ENCODE measurements at places on chromosomes 3 and 15.

GRCh38 chr15:40452296-40453090, 11.7 kb downstream of the BAHD1 start:
- DNase-seq, result no peak

DNA sequence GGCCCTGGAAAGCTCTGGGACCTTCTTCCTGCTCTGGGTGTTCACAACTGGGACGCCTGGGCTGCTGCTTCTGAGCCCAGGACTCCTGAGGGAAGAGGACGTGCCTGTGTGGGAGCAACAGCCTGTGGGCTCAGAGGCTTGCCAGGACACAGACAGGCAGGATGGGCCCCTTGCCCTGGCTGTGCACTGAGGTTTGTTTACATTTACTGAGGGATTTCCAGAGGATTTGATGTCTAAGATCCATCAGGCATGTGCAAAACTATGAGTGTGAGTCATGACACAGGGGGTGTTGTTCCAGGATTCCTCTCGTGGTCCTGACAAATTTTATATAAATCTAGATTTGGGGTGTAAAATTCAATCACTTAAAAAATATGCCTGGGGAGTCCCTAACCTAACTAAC, 10.6 kb downstream of the CCR9 start:
- no peak for DNase-seq

DNA sequence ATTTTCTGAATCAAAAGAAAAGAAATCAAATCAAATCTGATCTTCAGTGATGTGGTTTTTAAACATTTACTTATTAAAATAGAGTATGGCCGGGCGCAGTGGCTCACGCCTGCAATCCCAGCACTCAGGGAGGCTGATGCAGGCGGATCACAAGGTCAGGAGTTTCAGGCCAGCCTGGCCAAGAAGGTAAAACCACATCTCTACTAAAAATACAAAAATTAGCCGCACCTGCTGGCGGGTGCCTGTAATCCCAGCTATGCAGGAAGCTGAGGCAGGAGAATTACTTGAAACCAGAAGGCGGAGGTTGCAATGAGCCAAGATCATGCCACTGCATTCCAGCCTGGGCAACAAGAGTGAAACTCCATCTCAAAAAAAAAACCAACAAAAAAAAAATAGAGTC, 169.1 kb downstream of the ULK4 start:
- DNase-seq, result no peak

DNA sequence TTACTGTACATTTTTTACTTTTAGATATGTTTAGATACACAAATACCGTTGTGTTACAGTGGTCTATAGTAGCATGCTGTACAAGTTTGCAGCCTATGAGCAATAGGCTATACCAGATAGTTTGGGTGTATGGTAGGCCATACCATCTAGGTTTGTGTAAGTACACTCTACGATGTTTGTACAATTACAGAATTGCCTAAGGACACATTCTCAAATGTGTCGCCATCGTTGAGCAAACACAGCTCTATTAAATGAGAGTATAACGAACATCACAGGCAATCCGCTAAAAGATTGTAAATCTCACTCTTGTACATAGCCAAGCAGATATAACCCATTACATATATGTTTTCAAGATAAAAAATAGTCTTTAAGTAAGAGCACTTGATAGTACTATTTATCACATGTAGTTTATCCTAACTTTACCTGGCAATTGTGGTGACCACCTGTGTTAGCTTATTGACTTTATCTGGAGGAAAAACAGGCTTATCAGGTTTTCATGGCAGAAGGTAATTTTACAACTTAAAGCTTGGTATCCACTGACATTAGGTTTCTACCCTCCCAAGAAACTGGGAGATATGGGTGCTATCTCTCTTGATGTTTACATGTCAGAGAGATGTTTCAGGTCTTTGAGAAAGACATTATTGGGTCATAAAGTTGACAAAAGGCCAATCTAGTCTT, 898.7 kb downstream of the NSUN3 start:
- DNase-seq, result no peak

- DNase-seq, result no peak
Measured at GRCh38 chr3:95401693-95402092, 1338.8 kb downstream of the NSUN3 start.

GRCh38 chr3:29486096-29486495, 205.2 kb downstream of the RBMS3 start:
- DNase-seq, result no peak

GRCh38 chr3:154758109-154758868, 321.8 kb upstream of the MME start:
- no peak for DNase-seq
